Urothelium cell line (cell line): ENCODE measurements at places on chromosomes 2 and 18.

- no peak for DNase-seq
Observed at GRCh38 chr2:11691076-11691660, 21.2 kb upstream of the NTSR2 start.

- no peak for DNase-seq
Observed at GRCh38 chr2:232459419-232460035, 3.6 kb downstream of the ALPI start.

GRCh38 chr18:37282386-37283037 lies 283.1 kb downstream of the CELF4 start:
- DNase-seq, result no peak

GRCh38 chr18:13048061-13048595 lies 57.0 kb downstream of the CEP192 start:
- no peak for DNase-seq

GRCh38 chr18:45402485-45403056 lies 212.7 kb upstream of the SLC14A2 start:
- DNase-seq, result peak; percentile 12

DNA sequence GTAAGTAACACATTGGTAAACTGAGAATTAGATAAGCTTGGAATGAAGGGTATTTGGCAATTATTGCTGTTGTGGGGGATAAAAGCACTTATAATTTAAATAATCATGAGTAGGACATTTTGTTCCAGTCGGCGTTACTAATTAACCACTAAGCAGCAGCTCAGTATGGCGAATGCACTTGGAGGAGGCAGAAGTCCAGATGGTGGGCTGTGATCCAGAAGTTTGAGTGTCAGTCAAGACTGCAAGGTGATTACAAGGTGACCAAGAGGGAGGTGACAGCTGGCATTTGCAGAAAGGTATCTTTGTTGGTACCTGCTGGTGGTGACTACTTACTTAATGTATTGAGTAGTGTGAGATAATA lies 643.6 kb upstream of the FAM98A start:
- DNase-seq, result no peak

- no peak for DNase-seq
Observed at GRCh38 chr2:45612285-45612684, 1.2 kb upstream of the SRBD1 start.
